ENCODE measurements at places on chromosomes 6 and 20.

DNA sequence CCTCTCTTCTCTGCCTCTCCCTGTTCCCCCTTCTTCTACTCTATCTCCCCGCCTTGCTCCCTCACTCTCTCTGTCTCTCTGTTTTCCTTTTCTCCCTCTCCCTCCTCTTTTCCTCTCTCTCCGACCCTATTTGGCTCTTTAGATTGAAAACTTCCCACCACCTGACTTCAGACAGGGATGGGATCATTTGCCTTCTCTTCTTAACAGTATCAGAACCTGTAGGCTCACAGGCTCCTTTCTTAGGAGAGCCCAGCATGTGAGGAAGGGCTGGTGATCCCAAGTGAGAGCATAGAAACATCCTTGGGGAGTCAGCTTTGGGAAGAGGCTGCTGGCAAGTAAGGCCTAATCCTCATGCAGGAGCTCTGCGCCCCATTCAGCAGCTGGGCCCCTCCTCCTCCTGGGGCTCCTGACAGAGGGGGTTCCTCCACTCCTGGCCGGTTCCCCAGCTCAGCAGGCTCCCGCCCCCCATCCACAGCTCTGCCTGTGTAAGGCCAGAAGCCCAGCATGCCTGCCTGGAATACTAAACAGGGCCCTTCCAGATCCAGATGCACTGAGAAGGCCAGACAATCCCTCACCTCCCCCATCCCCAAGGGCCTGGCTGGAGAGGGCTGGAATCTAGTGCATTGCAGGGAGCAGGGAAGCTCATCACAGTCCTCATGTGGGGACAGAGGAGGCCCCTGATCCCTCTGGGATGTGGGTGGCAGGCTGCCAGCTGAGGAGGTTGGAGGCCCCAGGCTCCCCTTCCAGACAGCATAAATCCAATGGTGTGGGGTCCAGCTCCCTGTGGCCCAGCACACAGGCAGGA lies 93.4 kb downstream of the PTPRT start:
- DNase-seq = no peak

GRCh38 chr6:122405417-122405816 lies 6.0 kb downstream of the HSF2 start:
- no peak for DNase-seq

GRCh38 chr6:7000825-7001777 lies 106.7 kb upstream of the RREB1 start:
- DNase-seq = no peak

GRCh38 chr6:68031054-68031453 lies 604.0 kb upstream of the ADGRB3 start:
- DNase-seq = no peak

DNA sequence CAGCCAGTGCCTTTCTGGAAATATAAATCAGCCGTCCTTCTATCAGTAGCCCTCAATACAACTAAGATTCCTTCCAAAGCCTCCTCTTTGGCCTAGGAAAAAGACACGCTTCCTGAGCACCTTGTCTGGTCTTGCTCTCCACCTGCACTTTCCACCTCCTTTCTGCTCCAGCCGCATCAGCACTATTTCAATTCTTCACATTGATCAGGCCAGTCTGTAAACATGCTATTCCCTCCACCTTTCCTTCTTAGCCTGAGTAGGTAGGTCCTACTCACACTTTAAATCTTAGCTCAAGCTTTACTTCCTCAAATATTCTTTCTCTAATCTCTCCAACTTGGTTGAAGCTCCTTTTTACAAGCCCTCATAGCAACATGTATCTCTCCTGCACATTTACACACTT lies 11.4 kb downstream of the RANBP9 start:
- DNase-seq = no peak
